IPS DF 19.7 (cell line): ENCODE measurements at places on chromosomes 6 and 20.

DNA sequence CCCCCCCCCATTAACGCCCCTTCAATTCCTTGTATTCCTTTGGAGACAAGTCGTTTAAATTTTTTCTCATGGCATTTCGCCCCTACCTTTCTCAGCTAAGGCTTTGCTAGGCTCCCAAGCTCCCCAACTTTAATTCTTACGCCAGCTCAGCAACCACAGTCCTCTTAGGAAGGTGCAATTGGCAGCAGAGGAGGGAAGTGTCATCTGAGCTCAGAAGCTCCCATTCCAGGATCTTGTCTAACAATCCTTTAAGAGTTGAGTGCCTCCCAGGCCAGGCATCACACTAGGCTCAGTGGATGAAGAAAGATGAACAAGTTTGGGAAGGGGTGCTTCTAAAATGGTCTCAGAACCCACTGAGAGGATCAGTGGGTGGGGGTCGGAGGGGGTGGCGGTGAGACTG lies 131.2 kb upstream of the AKAP12 start:
- no peak for DNase-seq

GRCh38 chr20:64191002-64191401 lies 26.8 kb downstream of the MYT1 start:
- DNase-seq, result no peak

GRCh38 chr6:41733360-41733706 lies 2.1 kb downstream of the TFEB start:
- no peak for DNase-seq

- no peak for DNase-seq
These were observed 5.5 kb upstream of the PKIB start for GRCh38 chr6:122604676-122605075.

DNA sequence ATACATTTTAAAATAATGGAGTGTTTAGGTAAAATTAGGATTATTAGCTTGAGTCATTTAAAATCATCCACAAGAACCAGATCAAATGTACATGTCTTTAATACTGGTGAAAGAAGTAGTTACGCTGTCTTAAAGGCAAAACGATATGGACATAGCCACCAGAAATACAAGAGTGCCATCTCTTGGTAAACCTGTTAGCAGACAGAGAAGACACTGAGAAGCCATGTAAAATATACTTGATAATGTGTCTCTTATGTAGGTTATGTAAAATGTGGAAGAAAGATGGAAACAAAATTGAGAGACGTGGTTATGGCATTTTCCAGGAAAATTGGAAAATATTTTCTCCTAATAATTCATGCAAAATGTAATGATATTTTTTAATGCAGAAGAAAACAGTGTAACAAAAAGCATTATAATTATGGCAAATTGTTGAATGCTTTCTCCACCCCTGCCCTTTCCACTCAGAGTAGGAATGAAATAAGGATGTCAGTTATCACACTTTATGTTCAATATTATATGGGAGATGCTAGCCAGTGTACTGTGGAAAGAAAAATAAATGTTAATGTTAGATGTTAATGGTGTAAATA lies 12.2 kb upstream of the SLC17A2 start:
- no peak for DNase-seq

- no peak for DNase-seq
These were observed 224.3 kb downstream of the UBE3D start for GRCh38 chr6:82841309-82841708.

- DNase-seq, result no peak
These were observed 78.7 kb upstream of the HDDC2 start for GRCh38 chr6:125380474-125380873.

- peak; percentile 42 for DNase-seq
These were observed 128.6 kb upstream of the HS3ST5 start for GRCh38 chr6:114471450-114471849.

DNA sequence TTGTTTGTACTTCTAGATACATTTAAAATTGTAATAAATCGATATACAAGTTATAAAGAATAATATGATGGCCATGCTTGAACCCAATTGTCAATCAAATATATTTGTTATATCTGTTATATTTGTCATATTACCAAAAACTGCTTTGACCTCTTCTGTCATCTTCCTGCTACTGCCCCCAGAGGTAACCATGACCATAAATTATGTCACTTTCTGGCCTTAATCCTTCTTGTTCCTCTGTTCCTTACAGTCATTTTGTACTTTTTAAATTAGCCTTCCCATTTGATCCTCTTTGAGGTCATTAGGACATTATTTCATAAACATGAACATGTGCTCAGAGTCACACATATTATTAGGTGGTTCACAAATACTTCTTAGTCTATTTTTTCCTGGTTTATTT lies 124.7 kb downstream of the HFE start:
- no peak for DNase-seq

GRCh38 chr6:98384334-98384733 lies 450.0 kb upstream of the POU3F2 start:
- no peak for DNase-seq

DNA sequence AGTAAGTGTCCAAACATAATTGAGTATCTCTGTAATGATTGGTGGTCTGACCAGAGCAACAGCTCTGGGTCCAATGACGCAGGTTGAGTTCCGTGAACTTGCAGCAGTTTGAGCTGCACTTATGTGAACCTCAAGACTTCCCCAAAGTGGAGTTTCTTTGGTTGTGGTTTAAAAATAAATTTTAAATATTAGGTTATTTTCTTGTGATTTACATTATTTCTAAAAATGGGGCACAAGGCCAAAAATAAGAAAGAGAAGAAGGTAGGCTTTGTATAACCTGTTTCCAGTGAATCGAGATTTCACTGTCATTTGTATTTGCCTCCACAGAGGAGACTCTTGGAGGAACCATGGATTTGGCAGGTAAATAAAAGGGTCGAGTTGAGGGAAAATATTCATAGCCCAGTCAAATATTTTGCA lies 166.4 kb upstream of the ZNF217 start:
- no peak for DNase-seq

DNA sequence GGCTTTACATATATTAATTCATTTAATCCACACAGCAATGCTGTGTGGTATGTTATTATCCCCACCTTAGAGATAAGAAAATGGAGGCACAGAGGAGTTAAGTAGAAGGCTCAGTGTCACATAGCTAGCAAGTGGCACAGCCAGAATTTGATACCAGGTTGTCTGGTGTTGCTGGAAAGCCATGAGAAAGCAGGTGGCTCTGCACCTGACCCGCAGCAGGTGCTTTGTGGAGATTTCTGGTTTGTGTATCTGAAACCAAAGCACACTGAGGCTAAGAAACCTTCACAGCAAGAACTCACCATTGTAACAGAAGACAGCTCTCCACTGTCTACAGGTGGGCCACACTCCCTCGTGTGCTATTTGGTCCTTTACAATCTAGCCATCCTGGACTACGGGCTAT lies 7.5 kb downstream of the ELMO2 start:
- no peak for DNase-seq

DNA sequence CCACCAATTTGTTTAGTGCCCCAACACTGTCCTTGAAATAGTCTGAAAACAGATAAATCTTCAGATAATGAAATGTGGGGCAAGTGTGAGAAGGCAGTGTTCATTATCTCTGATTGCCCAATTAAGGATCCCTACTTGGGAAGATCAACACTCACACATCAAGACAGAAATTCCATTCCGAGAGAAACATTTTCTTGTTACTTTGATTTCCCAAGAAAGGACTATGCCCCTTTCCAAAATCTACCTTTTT lies 16.2 kb downstream of the HMGN4 start:
- DNase-seq, result no peak

DNA sequence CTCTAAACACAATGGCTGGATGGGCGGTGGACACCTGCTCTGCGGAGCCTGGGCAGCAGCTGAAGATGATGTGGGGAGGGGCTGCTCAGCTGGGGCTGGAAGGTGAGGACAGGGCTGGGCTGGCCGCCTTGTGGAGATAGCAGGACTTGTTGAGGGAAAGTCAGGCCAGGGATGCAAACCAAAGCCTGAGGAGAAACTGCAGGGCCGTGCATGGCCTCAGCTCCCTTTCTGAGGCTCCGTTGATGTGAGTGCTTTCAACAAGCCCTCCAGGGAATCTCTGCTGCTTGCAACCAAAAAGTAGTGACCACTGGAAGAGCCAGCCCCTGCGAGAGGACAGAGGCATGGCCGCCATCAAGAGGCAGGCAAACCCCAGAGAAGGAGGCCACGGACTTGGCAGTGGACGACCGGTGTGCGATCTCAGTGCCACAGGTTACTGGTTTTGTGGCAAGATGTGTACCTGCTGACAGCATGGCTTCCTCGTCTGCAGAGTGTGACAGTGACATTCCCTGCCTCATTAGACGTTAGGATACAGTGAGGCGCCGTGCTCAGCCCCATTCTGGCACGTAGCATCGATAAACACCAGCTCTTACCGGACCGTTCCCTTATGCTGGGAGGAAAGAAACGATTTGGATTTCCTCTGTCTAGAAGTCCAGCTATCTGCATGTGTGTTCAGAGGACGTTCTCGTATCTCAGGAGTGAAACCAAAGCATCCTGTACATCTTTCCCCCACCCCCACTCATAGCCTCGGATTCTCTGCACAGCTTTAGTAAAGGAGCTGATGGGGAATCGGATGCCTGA lies 37.9 kb downstream of the ERMARD start:
- no peak for DNase-seq

DNA sequence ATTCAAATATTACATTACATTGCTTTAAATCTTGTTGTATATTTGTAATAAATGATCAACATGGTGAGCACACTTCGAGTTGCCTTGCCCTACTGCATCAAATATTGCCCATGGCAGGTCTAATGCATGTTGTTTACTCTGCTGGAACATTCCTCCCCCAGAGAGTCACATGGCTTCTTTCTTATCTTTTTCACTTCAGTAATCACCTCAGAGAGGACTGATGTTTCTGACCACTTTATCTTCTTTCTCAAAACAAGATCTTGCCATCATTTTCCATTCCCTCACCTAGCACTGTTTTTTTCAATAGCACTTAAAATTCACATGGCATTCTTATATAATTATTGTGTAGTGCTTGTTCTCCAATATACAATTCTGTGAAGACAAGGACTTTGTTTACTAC lies 243.5 kb upstream of the THEMIS start:
- no peak for DNase-seq

DNA sequence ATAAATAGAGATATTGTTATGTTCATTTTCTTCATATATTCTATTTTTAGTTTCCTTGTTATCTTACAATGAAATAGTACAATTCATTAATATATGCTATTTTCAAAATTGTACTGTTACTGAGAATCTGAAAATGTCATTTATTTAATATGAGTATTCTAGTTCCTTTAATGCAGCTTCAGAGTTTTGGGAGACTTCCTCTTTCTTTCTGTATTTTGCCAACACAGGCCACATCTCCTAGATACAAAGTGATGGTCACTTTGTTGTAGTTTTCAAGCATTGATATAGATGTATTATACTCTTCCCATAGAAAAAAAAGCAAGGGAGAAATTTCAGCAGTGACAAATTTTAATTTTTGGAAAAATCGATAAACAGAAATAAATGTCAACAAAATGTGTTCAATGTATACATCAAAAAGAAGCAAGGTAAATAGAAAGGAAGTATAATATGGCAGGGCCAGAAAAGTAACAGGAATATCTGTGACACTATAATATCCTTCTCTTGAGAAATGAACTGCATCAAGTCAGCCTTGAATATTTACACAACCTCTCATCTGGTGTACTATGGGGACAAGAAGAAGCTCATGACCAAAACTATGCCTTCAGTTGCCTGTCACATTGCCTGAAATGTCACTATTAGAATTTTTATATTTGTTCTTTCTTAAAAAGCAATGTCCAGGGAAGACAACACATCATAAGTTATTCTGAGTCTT lies 396.0 kb downstream of the TBC1D32 start:
- no peak for DNase-seq

GRCh38 chr6:157368359-157369049 lies 12.5 kb upstream of the ZDHHC14 start:
- no peak for DNase-seq

DNA sequence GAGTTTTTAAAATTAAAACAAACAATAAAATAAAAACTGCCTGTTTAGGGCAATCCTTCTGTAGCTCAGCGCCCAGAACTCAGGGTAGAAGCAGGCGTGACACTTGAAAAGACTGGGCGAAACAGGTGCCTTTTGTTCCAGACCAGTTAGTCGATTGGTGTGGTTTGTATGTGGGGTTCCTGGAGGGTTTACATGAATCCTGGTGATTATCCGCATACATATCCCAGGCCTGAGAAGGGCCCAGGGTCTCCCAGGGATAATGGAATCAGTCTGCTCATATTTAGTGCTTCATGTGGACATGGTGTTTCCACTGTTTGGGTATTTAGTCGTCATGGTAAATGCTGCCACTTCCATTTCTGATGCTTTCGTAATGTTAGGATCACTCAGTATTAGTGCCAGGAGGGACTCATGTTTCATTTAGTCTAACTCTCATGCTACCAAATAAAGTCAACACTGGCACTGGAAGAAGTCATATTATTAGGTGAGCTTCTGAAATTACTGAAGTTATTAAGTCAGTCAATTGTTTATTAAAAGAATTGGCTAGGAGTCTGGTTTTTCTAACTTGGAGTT lies 116.5 kb downstream of the SAMD5 start:
- no peak for DNase-seq

DNA sequence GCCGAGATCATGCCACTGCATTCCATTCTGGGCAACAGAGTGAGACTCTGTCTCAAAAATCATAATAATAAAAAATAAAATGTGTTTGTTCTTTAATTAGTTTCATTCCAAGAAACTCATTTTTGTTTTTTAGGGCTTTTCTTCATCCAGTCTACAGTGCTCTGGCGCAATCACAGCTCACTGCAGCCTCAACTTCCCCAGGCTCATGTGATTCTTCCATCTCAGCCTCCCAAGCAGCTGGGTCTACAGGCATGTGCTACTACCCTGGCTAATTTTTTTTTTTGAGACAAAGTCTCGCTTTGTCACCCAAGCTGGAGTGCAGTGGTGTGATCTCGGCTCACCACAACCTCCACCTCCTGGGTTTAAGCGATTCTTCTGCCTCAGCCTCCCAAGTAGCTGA lies 143.6 kb upstream of the JARID2 start:
- DNase-seq, result no peak

DNA sequence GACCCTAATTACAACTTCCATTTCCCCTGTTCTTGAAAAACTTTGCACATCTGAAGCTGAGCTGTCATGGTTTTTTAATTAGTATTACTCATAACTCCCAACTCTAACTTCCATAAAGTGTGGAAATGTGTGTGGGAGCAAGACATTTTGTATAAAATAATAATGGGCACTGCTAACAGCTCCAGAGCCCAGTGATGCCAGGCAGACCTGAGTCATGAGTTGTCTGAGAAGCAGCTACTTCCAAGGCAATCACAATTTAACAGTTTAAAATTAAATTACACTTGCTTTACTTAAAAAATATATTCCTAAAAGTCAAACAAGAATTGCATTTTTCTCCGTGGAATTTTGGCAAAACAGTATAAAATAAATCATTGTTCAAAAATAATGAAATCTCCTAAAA lies 6.4 kb downstream of the SLC2A12 start:
- DNase-seq, result no peak

- DNase-seq, result no peak
These were observed 102.5 kb upstream of the FOXC1 start for GRCh38 chr6:1507251-1507650.
